ENCODE measurements at places on chromosomes 5 and 9.

- DNase-seq, result peak; percentile 46
These were observed 105.3 kb downstream of the PAX5 start for GRCh38 chr9:36928670-36929349.

DNA sequence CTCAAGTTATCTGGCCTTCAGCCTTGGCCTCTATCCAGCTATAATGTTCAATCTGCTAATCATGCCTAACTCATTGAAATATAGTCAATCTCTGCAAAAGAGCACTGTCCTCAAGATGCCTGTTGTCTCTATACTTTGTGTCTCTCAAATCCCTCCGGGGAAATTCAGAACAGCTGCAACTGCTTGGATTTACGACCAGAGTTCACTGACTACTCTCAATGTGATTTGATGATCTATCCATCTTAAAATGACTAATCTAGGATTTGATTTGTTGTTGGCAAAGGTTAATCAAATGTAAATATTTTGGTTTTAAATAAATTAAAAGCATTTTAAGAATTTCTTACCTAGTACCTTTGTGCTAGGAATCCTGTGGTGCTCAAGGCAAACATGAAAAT lies 40.9 kb downstream of the SVEP1 start:
- DNase-seq, result peak; percentile 38

GRCh38 chr5:136560126-136560525 lies 194.8 kb upstream of the TRPC7 start:
- no peak for DNase-seq

- DNase-seq, result no peak
These were observed 257.2 kb downstream of the KCTD16 start for GRCh38 chr5:144427866-144428265.

DNA sequence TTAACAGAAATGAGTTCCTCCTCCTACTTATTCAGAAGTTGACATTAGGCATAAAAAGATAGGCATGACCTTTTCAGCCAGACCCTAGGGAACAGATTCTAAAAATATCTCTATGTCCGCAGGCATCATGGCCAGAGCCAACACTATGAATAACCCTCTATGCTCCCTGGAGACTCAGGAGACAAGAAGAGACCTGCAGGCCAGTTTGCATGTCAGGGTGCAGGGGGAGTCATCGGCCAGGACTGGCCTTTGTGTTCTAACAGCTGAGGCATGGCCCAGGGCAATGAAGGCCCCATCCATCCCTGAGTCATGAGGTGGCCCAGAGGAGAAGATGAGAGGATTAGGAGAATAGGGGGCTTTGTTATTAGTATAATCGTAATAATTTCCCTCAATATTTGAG lies 93.8 kb downstream of the TMEM215 start:
- no peak for DNase-seq

DNA sequence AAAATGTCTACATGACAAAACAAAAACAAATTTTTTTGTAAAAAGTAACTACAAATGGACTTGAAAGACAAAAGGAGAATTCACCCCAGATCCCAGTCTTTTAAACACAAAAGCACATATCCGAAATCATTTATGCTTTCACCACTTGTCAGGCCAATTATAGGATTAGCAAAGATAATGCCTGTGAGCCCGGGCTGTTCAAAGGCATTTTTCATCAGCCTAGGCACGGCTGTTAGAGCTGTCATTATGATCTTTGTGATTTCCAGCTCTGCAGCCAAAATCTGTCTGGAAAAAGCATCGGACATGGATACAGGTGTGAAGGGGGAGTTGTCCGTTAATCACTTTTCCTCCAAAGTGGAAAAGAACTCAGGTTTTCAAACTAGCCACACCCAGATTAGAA lies 23.6 kb upstream of the RAB14 start:
- DNase-seq, result no peak

DNA sequence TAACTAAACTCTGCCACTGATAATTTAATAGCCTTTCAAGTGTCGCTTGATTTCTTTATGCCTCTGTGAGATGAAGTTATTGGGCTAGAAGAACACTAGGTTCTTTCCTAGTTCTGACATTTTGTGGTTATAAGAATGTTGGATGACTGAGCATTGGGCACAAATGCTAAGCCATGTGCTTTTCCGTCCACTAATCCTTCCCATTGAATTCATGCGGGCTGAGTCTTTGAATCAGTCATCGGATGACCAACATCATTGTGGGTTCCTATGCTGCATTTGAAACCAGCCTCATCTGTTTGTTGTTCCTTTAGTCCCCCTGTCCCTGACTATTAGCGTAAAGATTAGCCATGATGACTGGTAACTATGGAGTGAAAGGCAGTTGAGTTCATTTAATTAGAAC lies 58.5 kb downstream of the ALDH1A1 start:
- no peak for DNase-seq
